Renal cortical epithelial cell (primary cell): ENCODE measurements at places on chromosomes 1 and 21. TPM values are rescaled to one million over a fixed set of nuclear protein-coding genes. Genes with fewer than 3 reads are reported as not detected.
A peak's percentile ranks its signal among the peaks of the same experiment; 100 is the strongest.

GLIS1 gene
- 0.17 and 0.60 TPM in 2 replicates for total RNA-seq

CAMK2N1 gene
- 18.6 and 35.8 TPM in 2 replicates for total RNA-seq

CHRNB2 gene
- 0.17 and 0.55 TPM in 2 replicates for total RNA-seq

EPHA10 gene
- 0.05 and 1.0 TPM in 2 replicates for total RNA-seq

ZNF669 gene
- 14.0 and 18.6 TPM in 2 replicates for total RNA-seq

HAO2 gene
- total RNA-seq = not detected in 2 replicates

SIM2 gene
- total RNA-seq = 4.0 and 23.1 TPM in 2 replicates

UBL4B gene
- total RNA-seq = not detected in 2 replicates

HPCAL4 gene
- total RNA-seq = 0.17 and 4.4 TPM in 2 replicates

MAGOH gene
- 32.6 and 40.6 TPM in 2 replicates for total RNA-seq

AVPR1B gene
- total RNA-seq = not detected in 2 replicates

- no peak for DNase-seq
These were observed 123.8 kb downstream of the CLIC6 start for GRCh38 chr21:34792504-34793089.

GRCh38 chr1:202164271-202165037 is 4.1 kb upstream of the PTPN7 start:
- DNase-seq = no peak

- DNase-seq = no peak
These were observed 274.0 kb upstream of the KIAA0040 start for GRCh38 chr1:175466556-175466955.

DNA sequence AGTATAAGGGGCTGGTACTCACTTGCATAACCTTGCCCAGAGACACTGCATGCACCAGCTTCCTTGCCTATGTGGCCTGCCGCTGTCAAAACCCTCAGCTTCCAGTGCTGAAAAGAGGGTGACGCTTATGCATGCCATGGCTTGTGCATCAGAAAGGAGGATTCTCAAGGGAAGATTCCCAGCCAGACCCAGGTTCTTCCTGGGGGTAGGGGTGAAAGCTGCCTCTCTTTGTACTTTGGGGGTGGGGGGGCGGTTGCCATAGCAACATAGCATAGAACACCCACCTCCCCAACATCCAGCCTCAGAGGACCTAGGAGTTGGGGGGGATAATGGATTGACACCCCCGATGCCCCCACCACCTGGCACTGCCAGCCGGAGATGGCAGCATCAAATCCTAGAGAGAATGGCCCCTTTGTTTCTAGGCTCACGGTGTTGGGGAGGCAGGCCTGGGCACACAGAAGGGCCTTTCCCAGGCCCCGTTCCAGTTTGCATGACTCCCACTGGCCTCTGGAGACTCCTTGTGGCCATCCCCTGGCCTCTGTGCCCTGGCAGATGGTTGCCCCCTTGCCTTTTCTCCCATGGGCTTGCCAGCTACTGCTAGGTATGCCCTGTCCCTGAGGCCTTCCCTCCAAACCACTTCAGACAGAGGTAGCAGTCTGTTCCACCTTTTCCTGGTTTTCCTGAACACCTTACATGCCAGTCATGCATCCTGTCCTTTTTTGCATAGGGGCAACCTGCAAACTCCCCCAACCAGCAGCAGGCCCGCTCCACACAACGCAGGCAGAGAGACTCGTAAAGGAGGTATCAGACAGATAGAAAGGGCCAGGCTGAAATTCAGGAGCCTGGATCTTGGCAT is 44.6 kb downstream of the RHBG start:
- DNase-seq = no peak

- DNase-seq = no peak
These were observed 102.1 kb downstream of the NRDC start for GRCh38 chr1:51776408-51776807.

DNA sequence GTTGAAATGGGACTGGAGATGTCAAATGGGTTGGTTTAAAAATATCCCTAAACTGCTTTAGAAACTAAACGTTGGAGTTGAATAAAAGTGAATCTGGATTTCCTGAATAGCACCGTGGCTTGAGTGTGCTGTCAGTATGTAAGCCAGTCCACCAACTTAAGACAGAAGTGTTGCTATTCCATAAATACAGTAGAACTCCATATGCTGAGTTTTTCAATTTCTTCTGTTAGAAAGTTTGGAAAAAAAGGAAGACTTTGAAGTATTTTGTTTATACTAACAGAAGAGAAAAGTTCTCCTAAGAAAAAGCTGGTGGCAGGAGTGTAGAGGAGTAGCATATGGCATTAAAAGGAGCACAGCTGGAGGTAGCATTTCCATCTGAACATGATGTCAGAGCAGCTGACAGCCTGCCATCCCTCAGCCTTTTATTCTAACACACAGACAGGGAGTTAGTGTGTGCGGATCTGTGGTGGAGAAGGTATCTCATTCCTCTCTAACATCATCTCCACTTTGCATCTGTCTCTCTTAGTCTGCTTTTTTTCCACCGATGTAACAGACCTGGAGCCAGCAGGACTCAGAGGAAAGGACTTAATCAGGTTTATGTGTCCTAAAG is at the start of gene ZBTB18:
ZBTB18 (plus strand) TSS at position 449 of the 610 bp plus-strand sequence; CDS start at position 598, 149 bp downstream.
- DNase-seq = peak; percentile 33

- DNase-seq = no peak
These were observed 815.6 kb downstream of the LTN1 start for GRCh38 chr21:28177124-28177523.

GRCh38 chr21:15748586-15748985 is 18.8 kb downstream of the USP25 start:
- DNase-seq = no peak

- no peak for DNase-seq
These were observed 30.0 kb downstream of the MATN1 start for GRCh38 chr1:30693366-30693765.

GRCh38 chr1:225754940-225755641 is 22.5 kb upstream of the SRP9 start:
- DNase-seq = peak; percentile 90

DNA sequence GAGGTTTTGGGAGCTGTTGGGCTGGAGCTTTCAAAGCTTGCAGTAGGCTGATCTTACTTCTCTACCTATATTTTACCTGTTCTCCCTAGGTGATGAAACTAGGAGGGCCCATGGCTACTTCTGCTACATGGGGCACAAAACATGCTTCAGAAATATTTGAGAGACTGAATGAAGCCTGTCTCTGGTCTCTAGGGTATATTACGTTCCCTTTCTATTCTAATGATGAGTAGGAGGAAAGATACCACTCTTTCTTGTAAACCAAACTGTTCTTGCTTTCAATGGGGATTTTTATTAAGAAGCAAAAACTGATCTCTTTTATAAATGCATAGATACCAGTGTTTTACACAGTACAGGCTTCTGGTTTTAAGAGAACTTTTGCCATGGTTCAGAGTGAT is 103.1 kb downstream of the GALNT2 start:
- DNase-seq = no peak

- DNase-seq = peak; percentile 66
These were observed at the start of gene TNFRSF9 for GRCh38 chr1:7940745-7941436. Gene TNFRSF9, minus strand, starts transcription at chr1:7940839. Its CDS starts 845 bp downstream, at chr1:7939994.

DNA sequence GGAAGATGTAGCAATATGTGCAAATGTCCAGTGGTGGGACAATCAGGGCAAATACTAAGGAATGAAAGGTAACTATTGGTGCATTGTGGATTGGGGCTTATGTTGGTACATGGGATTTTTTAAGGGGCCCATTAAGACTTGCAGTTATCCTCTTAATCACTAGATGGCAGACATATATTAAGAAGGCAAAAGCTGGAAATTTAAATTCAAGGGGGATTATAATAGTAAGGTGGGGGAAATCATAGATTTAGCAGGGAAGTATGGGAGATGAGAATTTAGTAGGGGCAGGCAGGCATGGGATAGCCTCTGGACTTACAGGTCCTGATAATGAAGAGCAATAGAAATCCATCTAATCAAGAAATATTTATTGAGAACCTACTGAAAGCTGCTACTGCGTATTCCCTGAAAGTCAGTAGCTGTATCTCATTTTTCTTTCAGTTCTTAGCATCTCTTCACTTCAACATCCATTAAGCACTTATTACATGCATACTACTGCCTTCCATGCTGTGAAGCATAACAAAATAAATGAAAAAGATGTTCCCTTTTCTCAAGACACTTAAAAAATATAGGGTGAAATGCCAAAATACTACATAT is 251.8 kb downstream of the CRB1 start:
- peak; percentile 30 for DNase-seq

DNA sequence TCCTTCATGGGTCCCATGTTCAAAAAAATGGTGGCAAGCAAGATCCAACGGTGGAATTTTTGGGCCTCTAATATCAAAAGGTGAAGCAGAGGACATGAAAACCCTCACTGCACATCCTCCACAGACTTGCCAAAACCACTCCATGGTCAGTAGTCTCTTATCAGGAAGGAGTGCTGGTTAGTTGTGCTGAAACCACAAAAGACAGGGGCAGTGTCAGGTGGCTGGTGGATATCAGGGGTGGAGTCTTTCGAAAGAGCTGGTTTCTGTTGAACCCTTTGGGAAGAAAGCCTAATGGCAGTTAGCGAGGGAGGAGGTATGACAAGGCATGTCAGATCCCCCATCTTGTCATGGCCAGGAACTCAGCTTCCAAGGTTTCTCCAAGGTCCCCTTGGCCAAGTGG is 395.9 kb upstream of the CAMK1G start:
- DNase-seq = no peak

DNA sequence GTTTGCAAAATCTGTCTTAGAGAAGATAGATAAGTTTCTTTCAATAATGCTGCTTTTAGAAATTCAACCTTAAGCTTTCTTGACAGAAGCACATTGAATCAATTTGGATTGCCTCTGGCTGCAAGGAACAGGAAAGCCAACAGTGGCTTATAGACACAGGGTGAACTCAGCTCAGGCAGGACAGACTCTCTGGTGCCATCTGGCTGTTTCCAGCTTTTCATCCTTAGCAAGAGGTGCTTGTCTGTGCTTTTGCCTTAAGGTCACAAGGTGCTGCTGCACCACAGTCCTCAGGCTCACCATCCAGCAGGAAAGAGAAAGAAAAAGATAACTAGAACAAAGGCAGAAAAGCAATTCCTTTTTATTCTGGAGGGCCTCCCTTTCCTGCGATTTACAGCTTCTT is 93.7 kb upstream of the ETS2 start:
- peak; percentile 60 for DNase-seq

DNA sequence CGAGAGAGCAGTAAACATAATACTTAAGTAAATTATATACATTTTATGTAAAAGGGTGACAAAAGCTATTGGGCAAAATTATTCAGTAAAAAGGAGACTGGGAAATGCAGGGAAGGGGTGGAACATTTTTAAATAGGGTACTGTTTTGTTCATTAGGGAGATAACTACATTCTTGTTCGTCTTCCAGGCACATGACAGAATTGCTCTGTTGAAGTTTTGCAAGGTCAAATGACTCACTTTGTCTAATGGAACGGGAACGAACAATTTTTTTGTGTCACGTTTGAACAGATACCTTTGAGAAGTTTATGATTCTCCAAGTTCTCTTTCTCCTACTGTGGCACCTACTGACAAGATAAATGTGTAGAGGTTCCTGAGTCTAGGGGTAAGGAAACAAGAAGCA is 382.3 kb upstream of the ZRANB2 start:
- peak; percentile 7 for DNase-seq

DNA sequence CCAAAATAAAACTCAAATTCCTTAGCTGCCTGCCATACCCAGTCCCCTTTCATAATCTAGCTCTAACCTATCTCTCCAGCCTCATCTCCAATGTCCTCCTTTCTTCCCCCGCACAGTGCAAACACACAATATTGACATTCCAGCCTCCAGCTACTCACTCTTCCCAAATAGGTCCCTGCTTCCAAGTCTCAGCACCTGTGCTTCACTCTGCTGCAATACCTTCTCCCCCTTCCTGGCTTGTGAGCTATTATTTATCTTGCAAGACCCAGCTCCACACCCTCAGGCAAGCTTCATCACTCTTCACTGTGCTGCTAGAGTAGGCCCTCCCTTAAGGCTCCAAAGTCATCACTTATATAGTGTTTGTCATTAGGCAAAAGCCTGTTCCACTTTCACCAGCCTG is 9.7 kb downstream of the PLPP3 start:
- DNase-seq = peak; percentile 63
